ENCODE measurements at places on chromosomes 4 and X.
A peak's percentile ranks its signal among the peaks of the same experiment; 100 is the strongest.

DNA sequence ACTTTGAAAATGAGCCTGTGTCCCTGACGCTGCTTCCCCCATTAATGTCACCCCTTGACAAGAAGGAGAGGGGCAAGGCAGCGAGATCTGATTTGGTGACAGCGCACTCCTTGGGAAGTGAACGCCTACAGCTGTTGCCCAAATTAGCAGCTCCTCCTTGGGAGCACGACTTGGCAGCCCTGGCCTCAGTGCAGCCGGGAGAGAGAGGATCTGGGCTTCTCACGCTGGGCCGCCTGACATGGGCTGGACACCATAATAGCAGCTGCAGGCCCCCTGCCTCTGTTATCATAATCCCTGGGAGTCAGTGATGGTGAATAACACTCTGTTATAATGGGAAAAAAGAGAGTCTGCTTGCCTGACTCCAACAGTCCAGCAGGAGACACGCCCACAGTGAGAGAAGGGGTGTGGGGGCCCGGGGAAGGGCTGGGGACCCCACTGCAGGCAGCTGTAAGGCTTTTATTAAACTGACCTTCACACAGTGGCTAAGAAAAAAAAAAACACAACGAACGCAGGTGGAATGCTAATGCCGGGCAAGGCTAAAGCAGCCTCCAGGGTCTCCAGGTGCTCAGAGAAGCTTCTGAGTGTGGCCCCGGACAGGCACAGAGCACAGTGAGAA is 73.3 kb downstream of the PSAPL1 start:
- no peak for DNase-seq

GRCh38 chr4:189463734-189464133 is 476.9 kb upstream of the FRG1 start:
- DNase-seq, result no peak

DNA sequence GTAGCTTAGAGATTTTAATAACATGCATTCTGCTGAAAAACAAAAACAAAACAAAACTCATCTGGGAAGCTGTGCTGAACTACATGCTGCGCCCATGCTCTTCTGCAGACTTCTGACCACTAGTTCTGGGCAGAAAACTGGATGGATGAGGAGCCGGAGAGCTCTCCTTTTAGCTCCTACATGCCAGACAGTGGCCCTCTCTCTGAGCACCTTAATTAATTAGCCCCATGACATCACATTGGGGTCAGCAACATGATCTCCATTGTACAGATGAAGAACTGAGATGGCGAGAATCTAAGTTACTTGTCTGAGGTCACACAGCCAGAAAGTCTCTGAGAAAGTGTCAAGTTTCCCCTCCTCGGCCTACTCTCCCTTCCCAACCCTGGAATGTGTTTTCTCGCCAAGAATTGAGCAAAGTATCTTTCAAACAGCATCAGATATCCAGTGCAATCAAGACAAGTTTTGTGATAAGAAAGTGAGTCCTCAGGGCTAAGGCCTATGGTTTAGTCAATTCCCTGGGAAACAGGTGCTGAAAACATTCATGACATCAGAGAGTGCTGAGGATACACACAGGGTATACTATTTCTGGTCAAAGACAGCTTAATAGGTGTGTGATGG is 21.6 kb downstream of the SCD5 start:
- DNase-seq, result no peak

DNA sequence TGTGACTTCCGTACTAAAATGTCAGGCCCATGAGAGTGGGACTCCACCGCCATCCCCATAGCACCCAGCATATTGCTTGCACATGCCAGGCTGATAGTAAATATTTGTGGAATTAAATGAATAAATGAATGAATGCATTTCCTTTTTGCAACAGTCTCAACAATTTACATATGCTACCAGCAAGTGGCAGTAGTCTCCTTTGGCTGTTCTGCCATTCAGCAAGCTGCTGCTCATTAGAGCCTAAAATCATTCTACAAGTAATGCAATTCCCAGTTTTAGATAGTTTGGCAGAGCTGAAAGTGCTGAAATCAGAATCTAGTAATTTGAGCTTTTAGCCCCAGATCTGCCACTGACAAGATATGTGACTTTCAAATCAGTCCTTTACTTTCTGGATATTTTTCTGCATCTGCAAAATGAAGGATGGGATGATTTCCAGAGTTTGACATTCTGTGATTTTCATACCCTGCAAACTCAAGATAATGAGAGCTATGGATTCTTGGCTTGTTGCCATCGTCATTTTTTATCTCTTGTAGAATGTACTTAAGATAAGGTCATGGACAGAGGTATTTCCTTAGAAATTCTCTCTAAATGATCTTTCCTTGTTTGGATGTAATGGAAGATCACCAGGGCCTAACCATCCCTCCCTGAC is 35.7 kb upstream of the INTS6L start:
- peak; percentile 44 for DNase-seq

- no peak for DNase-seq
These were observed 25.3 kb downstream of the RNF150 start for GRCh38 chr4:141107927-141108326.

DNA sequence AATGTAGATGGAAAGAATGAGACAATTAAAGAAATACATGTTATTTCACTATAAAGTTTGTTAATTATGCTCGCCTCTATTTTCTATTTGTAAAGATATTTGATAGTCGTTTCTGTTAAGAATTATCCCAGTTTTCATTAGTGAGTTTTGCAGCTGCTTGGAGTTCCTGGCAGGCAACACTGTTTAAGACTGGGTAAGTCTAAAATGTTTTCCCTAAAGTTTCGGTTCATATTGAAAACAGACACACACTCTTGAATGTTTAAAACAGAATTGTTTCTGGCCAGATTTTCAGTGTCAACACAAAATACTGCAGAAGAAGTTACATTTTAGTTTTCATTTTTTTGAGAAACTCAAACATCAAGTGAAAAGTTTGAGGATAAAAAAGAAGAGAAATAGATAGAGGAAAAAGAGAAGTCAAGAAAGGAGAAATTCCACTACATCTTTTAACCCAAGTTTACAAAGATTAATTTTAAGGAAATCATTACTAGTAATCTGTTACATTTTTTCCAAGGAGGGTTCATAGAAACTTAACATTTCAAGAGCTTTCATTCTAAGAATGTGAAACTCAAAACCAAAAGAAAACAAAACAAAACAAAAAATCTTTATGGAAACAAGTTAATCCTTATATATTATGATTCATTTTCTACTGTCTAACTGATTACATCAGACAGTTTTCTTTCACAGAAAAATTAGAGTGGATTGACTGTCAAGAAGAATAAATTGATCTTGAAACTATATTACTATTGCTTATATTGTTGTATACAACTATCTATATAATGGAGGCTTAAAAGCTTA is 305.5 kb downstream of the FAT4 start:
- DNase-seq, result no peak

DNA sequence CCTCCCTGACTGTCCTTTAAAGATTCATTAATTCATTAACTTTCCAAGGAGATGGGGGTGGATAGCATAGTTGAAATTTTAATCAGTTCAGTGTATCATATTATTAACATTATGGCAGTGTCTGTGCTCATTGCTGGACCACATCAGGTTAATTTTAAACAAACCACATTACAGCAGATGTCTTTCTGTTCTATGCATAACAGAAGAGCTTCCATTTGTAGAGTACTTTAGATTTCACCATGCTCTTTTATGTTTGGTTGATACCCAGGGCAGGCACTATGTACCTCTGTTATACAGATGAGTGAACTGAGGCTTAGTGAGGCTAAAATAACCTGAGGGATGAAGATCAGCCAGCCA is 41.1 kb downstream of the AFF2 start:
- DNase-seq, result no peak

GRCh38 chr4:107800706-107801105 is 24.0 kb upstream of the SGMS2 start:
- DNase-seq, result no peak

GRCh38 chrX:125205918-125206665 is 113.6 kb upstream of the TEX13C start:
- no peak for DNase-seq

- DNase-seq, result no peak
These were observed 635.6 kb downstream of the STPG2 start for GRCh38 chr4:97507587-97508245.

DNA sequence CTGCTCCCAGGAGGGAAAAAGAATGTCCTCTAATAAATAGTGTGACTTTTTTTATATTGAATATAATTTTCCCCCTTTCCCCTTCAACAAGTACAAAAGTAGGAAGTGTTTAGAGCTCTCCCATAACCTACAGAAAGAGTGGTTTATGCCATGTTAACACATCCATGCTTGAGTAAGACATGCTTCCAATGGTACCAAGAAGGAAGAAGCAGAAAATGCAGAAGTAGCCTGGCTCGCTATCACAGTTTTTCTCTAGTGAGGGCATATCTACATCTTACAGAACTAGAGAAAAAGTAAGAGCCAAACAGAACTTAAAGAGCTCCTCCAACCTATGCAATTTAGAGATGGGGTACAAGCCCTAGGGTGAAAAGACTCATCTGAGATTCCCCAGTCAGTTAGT is 82.5 kb downstream of the ARHGEF9 start:
- no peak for DNase-seq

DNA sequence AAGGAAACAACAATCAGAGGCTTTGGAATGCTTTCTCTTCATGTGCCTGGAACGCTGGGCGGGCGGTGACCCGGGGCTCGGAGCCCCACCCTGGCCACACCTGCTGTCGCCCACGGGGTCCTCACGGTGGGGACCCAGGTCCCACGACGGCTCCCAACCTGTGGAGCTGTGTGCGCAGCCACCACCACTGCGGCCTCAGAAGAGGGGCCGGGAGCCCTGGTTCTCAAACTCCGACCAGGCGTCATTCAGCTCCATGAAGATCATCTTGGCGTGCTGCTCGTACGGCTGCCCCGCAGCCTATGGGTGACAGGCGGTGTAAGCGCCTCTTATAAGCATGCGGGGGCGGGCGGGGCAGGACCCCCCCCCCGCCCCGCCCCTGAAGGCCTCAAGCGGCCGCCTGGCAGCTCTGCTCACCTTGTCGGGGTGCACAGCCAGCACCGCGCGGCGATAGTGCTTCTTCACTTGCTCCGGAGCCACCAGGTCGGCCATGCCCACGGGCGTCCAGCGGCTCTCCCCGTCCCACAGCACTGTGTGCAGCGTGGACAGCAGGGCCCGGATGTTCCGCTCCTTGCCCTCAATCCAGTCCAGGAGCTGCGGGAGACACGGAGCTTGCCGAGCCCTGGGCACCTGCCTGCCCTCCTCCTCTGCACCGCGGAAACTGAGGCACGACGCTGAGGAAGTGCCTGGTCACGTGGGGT is 23.7 kb upstream of the CPLX1 start:
- no peak for DNase-seq

- no peak for DNase-seq
These were observed 214.0 kb upstream of the UGT8 start for GRCh38 chr4:114384629-114385028.

GRCh38 chr4:78707793-78708192 is 68.4 kb upstream of the BMP2K start:
- DNase-seq, result no peak
